ENCODE measurements at places on chromosomes 7 and 10.

DNA sequence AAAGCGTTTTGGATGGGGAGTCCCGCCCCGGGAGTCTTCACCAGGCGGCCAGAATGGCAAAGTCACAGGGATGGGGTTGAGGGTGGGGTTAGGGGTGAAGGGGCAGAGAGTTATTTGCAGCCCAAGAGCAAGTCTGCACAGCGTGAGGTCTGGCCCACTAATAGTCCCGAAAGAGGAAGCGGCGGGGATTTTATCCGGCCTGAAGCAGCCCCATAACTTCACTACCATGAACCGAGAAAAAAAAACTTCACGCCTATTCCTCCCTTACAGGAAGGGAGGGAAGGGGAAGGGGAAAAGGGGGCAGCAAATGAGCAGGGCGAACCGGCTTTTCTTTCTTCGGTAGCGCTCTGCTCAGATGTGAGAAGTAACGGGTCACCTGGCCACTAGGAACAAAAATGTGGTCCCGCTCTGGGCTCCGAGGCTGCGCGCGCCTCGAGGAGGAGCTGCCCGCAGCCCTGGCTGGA lies 712 bp downstream of the ITPRIP start:
- no peak for DNase-seq

DNA sequence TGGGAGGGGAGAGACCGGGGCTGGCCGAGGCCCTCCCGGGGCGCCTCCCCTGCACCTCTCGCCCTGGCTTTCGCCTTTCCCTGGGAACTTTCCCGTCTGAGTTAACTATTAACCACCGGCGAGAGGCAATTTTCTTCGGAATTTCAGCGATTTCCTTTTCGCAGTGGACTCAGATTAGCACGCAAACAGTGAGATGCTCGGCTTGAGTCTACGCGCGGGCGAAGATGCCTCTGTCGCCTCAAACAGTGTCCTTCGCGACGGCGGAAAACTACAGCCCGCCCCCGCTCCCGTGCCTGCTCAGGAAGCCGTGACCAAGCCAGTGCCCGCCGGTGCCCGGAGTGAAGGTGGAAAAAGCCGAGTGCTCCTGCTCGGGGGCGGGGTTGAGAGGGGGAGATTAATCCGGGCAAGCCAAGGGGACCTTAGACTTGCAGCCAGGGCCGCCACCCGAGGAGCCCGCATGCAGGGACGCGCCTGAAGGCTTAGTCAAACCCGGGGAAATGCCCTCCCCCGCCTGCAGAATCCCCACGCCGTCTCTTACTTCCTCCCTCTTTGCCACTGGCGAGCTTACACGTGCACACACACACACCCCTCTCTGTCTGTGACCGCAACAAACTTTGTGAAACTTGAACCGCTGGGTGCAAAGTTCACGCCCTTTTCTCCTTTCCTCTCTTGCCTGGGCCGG lies 14.5 kb upstream of the PAX2 start:
- no peak for DNase-seq

GRCh38 chr10:42638821-42639270 lies 476 bp upstream of the ZNF33B start:
- DNase-seq: no peak

- DNase-seq: no peak
Measured at GRCh38 chr10:88385601-88386203, 197.4 kb downstream of the RNLS start.

DNA sequence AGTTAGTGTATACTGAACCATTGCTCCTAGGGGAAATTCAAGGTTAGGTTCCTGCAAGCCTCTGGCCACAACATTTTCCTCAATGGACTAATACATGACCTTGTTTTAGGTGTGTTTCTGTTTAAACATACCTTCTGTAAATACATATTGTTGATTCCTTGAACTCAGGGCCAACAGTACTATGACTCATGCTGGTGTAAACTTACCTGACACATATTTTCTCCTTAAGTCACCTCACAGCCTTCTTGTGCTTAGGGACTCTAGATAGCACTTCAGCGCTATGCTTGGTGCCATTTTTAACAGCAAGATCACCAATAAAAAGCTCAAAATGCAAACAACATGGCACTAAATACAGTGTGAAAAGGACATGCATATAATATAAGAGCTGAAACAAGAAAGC lies 176.4 kb downstream of the TAX1BP1 start:
- no peak for DNase-seq

- DNase-seq: no peak
Measured at GRCh38 chr7:115637128-115637527, 393.4 kb downstream of the TFEC start.

DNA sequence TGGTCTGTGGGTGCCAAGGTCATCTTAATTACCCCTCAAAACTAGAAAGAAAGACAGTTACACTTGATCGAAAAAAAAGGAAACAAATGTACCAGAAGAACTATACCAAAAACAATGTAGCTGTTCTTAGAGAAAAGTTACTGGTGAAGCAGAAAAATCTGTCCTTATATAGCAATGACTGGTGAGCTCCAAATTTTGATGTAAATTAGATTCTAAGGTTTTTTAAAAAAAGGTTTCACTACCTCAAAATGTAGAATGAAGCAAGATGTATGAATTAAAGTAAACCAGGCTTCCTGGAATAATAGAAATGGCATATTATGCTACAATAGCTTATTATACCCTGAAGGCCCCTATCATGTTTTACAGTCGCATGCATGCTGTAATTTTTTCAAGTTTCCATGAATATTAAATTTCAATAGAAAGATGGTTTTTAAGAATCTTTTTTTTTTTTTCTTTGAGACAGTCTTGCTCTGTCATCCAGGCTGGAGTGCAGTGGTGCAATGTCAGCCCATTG lies 28.4 kb upstream of the FKBP9 start:
- DNase-seq: no peak

DNA sequence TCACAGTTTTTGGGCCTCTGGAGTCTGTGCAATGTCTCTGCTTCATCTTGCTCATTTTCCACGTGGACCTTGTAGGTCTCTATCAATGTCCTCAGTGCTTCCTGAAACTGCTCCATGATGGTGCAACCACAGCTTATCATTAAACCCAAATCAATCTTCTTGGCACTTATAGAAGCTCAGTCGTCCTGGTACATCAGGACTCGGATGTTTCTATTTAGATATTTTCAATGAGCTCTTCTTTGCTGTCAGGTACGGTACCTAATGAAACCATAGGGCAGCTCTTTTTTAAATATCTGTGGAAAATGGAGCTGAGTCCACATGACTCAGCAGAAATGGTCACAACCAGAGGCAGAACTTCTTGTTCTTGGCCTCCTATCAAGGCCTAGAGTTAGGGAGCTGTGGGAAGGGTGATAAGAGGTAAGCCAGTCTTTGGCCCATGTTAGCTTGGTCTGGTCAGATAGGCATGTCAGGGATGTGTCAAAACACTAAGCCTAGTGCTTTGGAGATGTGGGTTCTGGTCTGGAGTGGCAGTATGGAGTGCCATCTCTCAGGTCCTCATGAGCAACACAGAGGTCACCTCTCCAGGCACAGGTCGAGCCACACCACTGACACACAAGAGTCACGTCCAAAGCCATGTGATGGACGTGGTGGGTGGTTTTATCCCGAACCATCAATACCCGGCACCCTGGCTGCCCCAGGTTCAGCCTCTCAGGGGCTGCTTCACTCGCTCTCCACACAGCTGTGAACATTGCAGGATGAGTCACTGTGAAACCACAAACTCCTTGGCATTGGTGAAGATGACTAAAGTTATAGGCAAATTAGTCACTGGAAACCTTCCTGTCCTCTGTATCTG lies 87.0 kb downstream of the TBXAS1 start:
- DNase-seq: no peak

GRCh38 chr7:16734148-16734726 lies 19.3 kb upstream of the TSPAN13 start:
- DNase-seq: no peak

- no peak for DNase-seq
Measured at GRCh38 chr10:45386657-45387056, 12.6 kb downstream of the ALOX5 start.

GRCh38 chr10:50917486-50917885 lies 32.1 kb upstream of the A1CF start:
- DNase-seq: no peak

DNA sequence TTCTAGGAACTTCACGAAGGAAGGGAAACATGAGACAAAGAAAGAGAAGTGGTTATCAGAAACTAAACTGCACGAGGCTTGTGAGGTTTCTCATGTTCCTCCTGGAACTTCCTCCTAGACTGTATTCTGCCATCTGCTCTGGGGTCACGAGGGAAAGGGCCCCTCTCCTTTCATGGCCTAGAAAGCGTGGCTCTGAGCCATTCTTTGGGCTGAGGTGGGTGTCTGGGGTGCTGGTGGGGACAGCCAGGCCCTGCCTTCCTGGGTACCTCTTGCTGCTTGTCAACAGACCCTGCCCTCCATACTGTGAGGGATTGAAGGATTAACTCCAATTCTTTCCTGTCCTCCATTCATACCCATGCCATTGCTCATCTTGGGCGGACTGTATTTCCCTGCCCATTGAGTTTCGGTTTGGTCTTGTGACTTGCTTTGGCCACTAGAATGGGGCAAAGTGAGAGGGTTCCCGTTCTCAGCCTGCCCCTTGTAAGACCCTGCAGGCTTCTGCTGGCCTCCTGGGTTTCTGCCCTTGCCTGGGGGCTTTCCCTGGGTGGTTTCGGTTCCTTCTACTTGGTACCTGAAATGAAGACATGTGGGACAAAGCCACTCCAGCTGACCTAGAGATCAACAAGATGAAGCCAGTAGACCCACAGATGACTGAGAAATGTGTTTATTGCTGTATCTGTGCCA lies 14.9 kb upstream of the GIMAP8 start:
- no peak for DNase-seq

GRCh38 chr10:131111471-131112080 lies 199.9 kb downstream of the TCERG1L start:
- no peak for DNase-seq

- DNase-seq: peak; percentile 100
Measured at GRCh38 chr7:149028346-149029109, at the start of gene PDIA4. Gene PDIA4, minus strand, starts transcription at chr7:149028505. Its CDS starts 97 bp downstream, at chr7:149028408.

DNA sequence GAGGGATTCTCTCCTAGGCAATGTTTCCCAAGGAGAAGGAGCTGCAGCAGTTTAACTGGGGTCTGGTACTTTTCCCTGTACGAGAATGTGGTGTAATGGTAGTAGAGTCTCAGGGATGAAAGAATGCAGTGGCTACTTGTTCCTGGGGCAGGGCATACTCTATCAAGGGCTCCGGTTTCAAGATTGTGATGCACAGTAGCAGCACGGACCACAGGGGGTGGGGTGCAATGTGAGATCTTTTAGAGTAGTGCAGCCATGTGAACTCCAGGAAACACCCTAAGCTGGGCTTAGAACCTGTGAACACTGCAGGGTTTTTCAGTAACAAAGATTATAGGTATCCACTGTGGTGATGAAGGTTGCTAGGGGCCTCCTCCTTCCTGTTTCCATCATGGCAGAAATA lies 903.9 kb downstream of the NRG3 start:
- DNase-seq: no peak

- no peak for DNase-seq
Measured at GRCh38 chr10:114534571-114534981, 123.5 kb downstream of the ABLIM1 start.

- peak; percentile 16 for DNase-seq
Measured at GRCh38 chr7:38574086-38574485, 57.1 kb downstream of the AMPH start.

DNA sequence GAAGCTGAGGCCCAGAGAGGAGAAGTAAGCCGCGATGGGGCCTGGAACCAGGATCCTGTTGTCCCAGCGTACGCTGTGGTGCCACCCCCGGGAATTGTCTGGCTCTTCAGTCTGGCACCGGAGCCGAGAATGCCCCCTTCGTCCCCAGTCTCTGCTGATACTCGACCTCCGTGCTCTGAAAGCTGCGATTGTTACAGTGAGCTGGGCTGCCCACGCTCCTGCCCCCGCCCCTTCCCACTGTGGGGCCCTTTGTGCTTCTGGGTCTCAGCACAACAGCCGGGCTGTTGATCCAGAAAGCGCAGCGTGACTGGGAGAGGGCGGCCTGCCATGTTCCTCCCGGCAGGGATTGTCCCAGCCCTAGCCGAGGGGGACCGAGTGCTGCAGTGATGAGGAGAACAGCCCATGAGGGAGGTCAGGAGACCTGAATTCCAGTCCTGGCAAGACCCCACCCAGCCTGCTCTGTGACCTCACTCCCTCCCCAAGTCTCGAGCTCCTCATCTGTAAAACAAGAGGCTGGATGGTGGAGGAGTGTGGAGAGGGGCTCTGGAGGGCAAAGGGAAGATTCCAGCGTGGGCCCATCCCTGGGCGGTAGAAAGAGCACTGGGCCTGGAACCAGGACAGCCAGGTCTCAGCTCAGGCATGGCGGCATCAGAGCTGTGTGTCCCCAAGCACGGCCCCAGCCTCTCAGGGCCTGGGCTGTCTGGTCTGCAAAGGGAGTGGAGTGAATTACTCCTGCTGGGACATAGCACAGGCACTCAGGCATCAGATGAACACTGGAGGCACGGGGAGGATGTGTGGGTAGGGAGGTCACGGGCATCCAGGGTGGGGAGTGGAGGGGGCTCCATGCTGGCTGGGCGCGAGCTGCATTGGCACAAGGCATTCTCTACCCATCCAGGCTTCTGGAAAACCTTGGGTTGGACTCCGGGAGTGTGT lies 43.6 kb downstream of the TSPAN15 start:
- no peak for DNase-seq

GRCh38 chr10:81414038-81414437 lies 461.0 kb upstream of the NRG3 start:
- peak; percentile 2 for DNase-seq

DNA sequence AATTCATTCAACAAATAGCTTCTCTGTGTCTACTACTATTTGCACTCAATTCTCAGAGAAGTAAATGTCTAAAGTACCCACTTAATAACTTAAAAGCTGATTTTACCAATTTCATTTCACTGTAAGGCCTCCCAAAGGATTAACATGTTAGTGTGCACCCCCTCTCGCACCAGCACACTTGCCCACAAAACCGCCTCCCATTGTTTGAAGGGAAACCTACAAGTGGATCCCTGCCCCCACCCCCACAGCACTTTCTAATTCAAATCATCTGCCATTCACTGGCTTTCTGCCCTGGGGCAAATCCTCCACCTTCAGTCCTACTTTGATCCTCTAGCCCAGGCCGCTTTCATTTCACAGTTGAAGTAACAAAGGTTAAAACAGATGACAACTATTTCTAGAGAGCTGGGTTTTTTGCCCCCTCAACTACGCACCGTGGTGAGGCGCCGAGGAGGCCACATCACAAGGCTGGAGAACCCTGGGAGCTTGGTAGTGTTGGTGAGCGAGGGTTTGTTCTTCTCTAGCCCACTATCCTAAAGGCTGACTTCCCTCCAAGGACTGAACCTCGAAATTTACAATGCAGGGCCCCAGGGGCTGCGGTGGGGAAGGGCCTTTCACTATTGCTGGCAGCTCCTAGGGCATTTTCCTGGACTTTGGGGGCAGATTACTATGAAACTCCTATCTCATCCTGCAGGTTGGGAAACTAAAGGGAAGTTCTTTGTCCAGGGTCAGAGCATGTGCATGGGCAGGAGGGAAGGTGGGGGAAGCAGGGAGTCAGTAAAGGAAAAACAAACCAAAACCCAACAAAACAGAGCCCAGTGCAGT lies 517.4 kb upstream of the ZMIZ1 start:
- DNase-seq: no peak

All from DMS 273 treated with DMSO at 0.1 percent for 48 hours (cell line).